ENCODE measurements at places on chromosomes 2 and 18.

GRCh38 chr2:206572725-206573124, 69.6 kb upstream of the FAM237A start:
- DNase-seq = no peak

DNA sequence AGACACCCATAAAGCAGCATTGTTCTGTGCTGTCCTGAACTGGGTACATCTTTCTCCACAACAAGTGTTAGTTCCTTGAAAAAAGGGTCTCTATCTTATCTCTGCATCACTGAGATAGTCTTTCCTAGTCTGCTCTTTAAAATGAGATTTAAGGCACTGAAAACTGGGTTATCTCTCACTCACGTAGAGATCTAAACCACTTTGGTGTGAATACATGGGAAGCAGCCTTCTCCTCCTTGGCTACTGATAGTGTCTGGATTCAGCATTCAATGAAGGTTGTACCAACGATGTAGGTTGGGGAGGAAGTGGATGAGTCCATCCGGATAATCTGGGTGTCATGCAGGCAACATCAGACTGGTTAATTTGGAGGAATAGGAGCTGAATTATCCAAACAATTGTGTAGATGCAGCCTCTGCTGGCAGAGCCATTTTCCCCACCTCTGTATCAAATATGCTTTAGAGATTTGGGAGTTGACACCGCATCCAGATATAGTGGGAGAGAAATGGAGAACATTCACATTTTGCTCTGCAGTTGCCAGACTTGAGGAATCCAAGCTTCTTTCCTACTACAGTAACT, 15.9 kb upstream of the SIX3 start:
- no peak for DNase-seq

- peak; percentile 54 for DNase-seq
These were observed 1.7 kb downstream of the RTN4 start for GRCh38 chr2:55048508-55049042.

DNA sequence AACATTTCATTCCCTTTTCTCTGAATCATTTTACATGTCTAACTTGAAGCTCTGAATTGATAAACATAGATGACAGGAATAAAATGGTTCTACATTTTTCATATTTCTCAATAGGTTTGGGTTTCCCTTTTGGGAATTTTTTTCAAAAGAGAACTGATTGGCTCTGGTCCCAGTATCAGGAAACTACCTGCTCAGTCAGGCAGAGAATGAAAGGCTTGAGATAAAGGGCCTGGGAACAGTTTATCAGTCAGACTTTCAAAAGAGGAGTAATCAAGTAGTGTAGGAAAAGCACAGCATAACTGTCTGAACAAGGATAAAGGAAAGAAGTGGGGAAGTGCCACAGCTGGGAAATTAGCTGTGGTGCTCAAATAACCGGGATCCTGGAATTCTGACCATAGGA, 28.3 kb upstream of the CCL20 start:
- DNase-seq = no peak

DNA sequence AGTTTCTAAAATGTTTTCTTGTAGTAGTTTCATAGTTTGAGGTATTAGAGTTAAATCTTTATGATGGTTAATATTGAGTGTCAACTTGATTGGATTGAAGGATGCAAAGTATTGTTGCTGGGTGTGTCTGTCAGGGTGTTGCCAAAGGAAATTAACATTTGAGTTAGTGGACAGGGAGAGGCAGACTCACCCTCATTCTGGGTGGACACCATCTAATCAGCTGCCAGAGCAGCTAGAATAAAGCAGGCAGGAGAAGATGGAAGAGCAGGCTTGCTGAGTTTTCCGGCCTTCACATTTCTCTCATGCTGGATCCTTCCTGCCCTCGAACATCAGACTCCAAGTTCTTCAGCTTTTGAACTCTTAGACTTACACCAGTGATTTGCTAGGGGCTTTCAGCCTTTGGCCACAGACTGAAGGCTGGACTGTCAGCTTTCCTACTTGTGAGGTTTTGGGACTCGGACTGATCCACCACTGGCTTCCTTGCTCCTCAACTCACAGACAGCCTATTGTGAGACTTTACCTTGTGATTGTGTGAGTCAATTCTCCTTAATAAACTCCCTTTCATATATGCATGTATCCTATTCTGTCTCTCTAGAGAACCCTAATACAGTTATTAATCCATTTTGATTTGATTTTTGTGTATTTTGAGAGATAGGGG, 56.8 kb upstream of the STK39 start:
- no peak for DNase-seq

- no peak for DNase-seq
These were observed 204.2 kb upstream of the CDH20 start for GRCh38 chr18:61129001-61129400.

- no peak for DNase-seq
These were observed 1.5 kb downstream of the HOXD1 start for GRCh38 chr2:176189681-176190641.

DNA sequence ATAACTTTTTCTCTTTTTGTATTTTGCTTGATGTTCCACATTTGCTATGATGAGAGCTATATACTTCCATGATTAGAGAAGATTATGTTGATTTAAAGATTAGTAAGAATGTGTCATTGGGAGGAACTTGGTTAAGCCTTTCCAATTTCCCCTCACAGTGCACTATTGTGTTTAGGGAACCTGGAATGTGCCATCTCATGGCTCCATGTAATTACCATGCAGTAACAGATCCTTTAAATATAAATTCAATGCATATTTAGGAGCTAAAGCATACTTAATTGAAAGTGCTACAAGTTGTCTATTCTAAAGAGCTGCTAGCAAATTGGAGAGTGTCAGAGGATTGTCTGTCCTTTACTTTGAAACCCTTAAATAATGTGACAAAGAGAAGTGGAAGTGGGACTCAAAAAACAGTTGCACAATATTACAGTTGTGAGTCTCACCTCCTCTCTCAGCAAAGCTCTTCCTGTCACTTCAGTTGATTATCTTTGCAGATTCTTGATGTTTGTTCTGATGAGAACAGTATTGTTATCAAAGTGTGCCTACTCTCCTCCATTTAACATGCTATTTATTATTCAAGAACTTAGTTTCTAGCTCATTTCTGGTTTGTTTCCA, 1162.7 kb upstream of the ZEB2 start:
- peak; percentile 44 for DNase-seq
